Neural crest cell (in vitro differentiated cells): ENCODE measurements at places on chromosomes 3 and 15. TPM values are rescaled to one million over a fixed set of nuclear protein-coding genes. Genes with fewer than 3 reads are reported as not detected.
A peak's percentile ranks its signal among the peaks of the same experiment; 100 is the strongest.

GRCh38 chr15:80638553-80639167, 56.5 kb upstream of the ABHD17C start:
- H3K4me1 ChIP-seq: no peaks in the 10 kb centered on the region
- H3K4me3 ChIP-seq: no peak overlapping the region
- no peak overlapping the region for H3K27ac ChIP-seq

- no peak overlapping the region for H3K4me3 ChIP-seq
- H3K27ac ChIP-seq: no peak overlapping the region
- peaks cover 47% of the 10 kb centered on the region for H3K27me3 ChIP-seq
- DNase-seq: no peak
- no peaks in the 10 kb centered on the region for H3K36me3 ChIP-seq
Observed at GRCh38 chr3:187183903-187184302, 13.4 kb upstream of the RTP1 start.

DNA sequence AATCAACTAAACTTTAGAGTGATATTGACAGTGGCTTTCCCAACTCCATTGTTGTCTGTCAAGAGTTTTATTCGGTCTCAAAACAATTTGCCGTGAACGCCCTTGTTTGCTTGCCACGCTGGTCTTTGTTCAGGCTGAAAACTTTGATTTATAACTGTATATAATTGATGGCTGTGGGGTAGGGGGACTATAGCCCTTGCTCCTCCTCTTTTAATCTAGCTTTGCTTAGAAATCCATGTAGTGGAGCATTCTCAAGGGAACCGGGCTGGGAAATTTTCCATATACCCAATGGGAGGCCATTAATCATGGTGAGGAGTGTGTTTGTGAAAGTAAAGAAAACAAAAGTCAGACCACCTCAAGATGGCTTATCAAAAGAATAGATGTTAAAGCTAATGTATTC, 339.8 kb upstream of the RARB start:
- no peak for DNase-seq
- H3K27ac ChIP-seq: peak overlapping the region; percentile 73
- peak overlapping the region; percentile 43 for H3K4me3 ChIP-seq
- peaks cover 6% of the 10 kb centered on the region for H3K36me3 ChIP-seq

- no peak for DNase-seq
- H3K27me3 ChIP-seq: no peaks in the 10 kb centered on the region
- no peaks in the 10 kb centered on the region for H3K36me3 ChIP-seq
- H3K4me3 ChIP-seq: no peak overlapping the region
- peaks cover 55% of the 10 kb centered on the region for H3K4me1 ChIP-seq
- no peak overlapping the region for H3K27ac ChIP-seq
Observed at GRCh38 chr15:98782801-98783200, 134.5 kb downstream of the IGF1R start.

Gene FAM81A
- 3.8 and 4.2 TPM in 2 replicates for total RNA-seq

DNA sequence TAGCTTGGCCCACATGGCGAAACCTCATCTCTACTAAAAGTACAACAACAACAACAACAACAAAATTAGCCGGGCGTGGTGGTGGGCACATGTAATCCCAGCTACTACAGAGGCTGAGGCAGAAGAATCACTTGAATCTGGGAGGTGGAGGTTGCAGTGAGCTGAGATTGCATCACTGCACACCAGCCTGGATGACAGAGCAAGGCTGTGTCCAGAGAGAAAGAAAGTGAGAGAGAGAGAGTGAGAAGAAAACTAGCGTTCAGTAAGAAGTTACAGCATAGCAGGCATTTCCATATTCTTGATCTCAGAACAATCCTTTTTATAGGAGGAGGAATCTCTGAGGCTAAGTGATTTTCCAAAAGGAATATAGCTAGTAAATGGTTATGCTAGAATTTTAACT, 1076.1 kb downstream of the AGBL1 start:
- DNase-seq: no peak
- no peak overlapping the region for H3K27ac ChIP-seq
- H3K36me3 ChIP-seq: no peaks in the 10 kb centered on the region
- H3K4me3 ChIP-seq: no peak overlapping the region
- no peaks in the 10 kb centered on the region for H3K4me1 ChIP-seq

DNA sequence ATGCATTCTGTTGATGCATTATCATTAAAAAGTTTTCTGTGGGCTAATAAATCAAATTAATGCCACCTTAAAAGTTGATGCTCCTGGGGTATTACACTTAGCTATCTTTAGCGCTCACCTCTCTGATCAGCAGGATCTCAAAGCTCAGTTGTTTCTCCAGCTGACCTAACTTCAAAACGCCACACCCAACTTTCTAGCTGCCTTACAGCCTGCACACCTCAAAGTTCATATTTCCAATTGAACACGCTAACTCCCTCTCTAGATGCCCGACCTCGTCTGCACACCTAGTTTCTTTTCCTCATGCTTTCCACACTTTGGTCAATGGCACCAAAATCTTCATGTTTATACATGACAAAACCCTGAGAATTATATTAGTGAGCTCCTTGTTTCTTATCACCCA, 98.2 kb upstream of the AGTR1 start:
- no peaks in the 10 kb centered on the region for H3K36me3 ChIP-seq
- H3K4me3 ChIP-seq: no peak overlapping the region
- no peak for DNase-seq
- no peaks in the 10 kb centered on the region for H3K27me3 ChIP-seq
- H3K4me1 ChIP-seq: no peaks in the 10 kb centered on the region
- no peak overlapping the region for H3K27ac ChIP-seq

- H3K27me3 ChIP-seq: peaks cover 6% of the 10 kb centered on the region
- no peak overlapping the region for H3K27ac ChIP-seq
- H3K36me3 ChIP-seq: no peaks in the 10 kb centered on the region
- no peak overlapping the region for H3K4me3 ChIP-seq
- peaks cover 28% of the 10 kb centered on the region for H3K4me1 ChIP-seq
- DNase-seq: no peak
Observed at GRCh38 chr15:79192462-79193036, 90.0 kb upstream of the ANKRD34C start.

GRCh38 chr3:72052841-72053409, 268.0 kb upstream of the PROK2 start:
- H3K27me3 ChIP-seq: no peaks in the 10 kb centered on the region
- no peak overlapping the region for H3K27ac ChIP-seq
- no peaks in the 10 kb centered on the region for H3K36me3 ChIP-seq
- H3K4me1 ChIP-seq: no peaks in the 10 kb centered on the region

- H3K27me3 ChIP-seq: no peaks in the 10 kb centered on the region
- no peaks in the 10 kb centered on the region for H3K4me1 ChIP-seq
- DNase-seq: no peak
- no peak overlapping the region for H3K4me3 ChIP-seq
Observed at GRCh38 chr3:16671690-16672089, 66.5 kb upstream of the DAZL start.

Gene SCG3
- 7.5 and 8.1 TPM in 2 replicates for total RNA-seq

Gene DUOXA2
- total RNA-seq: not detected in 2 replicates

Gene CORO2B
- total RNA-seq: 21.3 and 23.1 TPM in 2 replicates

Gene SPTSSB
- 0.20 and 0.42 TPM in 2 replicates for total RNA-seq

Gene MOBP
- total RNA-seq: not detected in 2 replicates

- H3K4me3 ChIP-seq: no peak overlapping the region
- peaks cover 19% of the 10 kb centered on the region for H3K27me3 ChIP-seq
- no peak for DNase-seq
- H3K4me1 ChIP-seq: peaks cover 21% of the 10 kb centered on the region
- no peak overlapping the region for H3K27ac ChIP-seq
Observed at GRCh38 chr3:11199902-11200845, 45.9 kb downstream of the HRH1 start.

DNA sequence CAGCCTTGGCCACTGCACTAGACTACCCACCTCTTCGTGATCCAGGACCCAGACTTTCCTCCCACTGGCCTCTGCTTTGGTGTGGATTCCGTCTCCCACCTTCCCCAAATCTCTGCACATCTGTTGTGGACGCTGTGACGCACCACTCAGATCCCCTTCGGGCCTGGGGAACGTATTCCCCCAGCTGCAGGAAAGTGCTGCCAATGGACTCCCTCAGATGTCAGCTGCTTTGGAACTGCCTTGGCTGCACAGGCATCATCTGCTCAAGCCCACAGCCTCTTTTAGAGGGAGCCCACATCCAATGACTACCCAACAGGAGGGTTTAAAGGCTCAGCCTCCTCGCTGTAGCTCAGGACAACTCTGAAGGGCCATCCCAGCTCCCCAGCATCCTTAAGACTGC, 134.2 kb upstream of the RAD18 start:
- peaks cover 58% of the 10 kb centered on the region for H3K4me1 ChIP-seq
- H3K36me3 ChIP-seq: peaks cover 6% of the 10 kb centered on the region
- H3K4me3 ChIP-seq: no peak overlapping the region
- H3K27me3 ChIP-seq: no peaks in the 10 kb centered on the region

DNA sequence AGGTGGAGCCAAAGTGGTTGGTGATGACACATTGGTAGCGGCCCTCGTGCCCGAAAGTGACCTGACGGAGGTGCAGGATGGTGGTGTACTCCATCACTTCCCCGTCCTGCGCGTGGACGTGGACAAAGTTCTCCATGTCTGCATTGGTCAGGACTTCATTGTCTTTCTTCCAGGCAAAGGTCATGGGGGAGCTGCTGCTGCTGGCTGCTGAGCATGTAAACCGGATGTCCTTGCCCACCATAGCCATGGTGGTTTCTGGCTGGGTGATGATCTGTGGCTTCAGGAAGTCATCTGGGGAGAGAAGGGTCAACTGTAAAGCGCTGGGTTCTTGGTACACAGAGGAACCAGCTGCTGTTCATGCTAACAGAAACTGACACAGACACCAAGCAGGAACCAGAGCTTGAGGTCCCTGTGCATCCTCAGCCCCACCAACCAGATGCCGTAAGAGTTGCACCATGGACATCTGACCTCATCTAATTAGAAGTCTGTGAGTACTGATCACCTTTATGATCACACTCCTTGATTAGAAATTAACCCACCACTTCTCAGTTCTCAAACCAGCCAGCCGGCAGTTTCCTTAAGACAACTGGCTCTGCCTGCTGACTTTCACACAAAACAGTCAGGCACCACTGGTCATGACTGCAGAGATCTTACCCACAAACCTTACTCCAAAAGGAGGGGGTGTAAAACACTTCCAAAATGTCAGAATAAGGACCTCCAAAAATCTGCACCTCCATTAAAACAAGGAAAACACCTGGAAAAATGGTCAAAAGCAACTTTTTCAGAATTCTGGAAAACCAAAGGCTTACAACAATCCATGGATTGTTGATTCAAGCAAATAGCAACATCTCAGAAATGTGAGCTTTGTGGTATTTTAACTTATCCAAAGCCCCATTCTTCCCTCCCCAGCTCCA, 114.6 kb downstream of the LRIG1 start:
- H3K27ac ChIP-seq: peak overlapping the region; percentile 8
- DNase-seq: no peak
- peaks cover 66% of the 10 kb centered on the region for H3K36me3 ChIP-seq
- peaks cover 36% of the 10 kb centered on the region for H3K4me1 ChIP-seq

DNA sequence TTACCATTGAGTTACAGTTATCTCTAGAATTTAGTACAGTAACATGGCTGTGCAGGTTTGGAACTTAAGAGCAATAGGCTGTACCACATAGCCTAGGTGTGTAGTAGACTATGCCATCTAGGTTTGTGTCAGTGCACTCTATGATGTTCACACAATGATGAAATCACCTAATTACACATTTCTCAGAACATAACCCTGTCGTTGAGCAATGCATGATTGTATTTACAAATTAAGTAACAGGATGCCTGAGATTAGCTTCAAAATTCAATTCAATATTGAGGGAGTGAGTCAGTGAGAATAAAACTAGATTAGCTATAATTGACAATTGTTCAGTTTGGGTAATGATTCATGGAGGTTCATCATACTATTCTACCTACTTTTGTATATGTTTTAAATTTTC, 633.8 kb downstream of the IGSF11 start:
- no peak overlapping the region for H3K4me3 ChIP-seq
- no peak overlapping the region for H3K27ac ChIP-seq
- no peaks in the 10 kb centered on the region for H3K36me3 ChIP-seq
- H3K4me1 ChIP-seq: no peaks in the 10 kb centered on the region
- H3K27me3 ChIP-seq: no peaks in the 10 kb centered on the region

Gene HRG
- not detected in 2 replicates for total RNA-seq

Gene SPRED1
- total RNA-seq: 40.0 and 44.2 TPM in 2 replicates

Gene RPN1
- total RNA-seq: 158 and 166 TPM in 2 replicates

DNA sequence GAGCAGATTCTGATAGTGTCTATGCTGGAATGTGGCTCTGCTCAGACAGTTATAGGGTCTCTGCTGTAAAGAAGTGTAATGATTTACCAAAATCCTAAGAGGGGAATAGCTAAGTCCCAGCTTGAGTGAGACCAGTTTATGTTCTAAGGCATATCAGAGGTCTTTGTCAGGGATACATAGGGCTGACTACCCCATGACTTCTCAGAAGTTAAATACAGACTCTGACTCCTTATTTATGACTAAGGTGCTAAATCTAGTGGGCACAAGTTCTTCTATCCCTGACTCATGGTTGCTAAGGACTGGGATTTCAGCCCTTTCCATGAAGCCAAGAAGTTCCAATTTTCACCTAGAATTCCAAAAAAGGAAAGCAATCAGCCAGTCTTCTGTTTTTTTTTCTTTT, 192.6 kb upstream of the POU1F1 start:
- no peak overlapping the region for H3K4me3 ChIP-seq
- peaks cover 2% of the 10 kb centered on the region for H3K36me3 ChIP-seq
- no peaks in the 10 kb centered on the region for H3K27me3 ChIP-seq
- no peak overlapping the region for H3K27ac ChIP-seq
- no peak for DNase-seq

DNA sequence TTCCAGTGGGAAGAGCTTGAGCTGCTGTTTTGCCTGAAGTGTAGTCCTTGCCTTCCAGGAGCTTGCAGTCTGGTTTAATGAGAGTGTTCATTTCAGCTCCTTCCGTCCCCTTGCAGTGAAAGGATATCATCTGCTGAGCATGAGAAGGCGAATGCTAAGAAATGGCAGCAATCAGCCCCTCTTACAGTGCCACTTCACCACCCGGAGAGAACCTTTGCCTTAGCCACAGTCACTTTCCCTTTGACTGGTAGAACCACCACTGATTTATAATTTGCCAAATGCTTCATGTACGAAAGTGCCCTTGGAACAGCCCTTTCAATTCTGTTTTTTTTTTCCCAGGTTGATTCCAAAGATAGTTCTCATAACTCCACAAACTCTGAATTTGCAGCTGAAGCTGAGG, 11.5 kb downstream of the TATDN2 start:
- H3K4me3 ChIP-seq: no peak overlapping the region
- H3K36me3 ChIP-seq: peaks cover 13% of the 10 kb centered on the region
- peaks cover 11% of the 10 kb centered on the region for H3K4me1 ChIP-seq
- H3K27ac ChIP-seq: no peak overlapping the region
- no peaks in the 10 kb centered on the region for H3K27me3 ChIP-seq
- DNase-seq: no peak
